Dermis microvascular lymphatic vessel endothelial cell (primary cell): ENCODE measurements at places on chromosomes 6 and 20. TPM values are rescaled to one million over a fixed set of nuclear protein-coding genes. Genes with fewer than 3 reads are reported as not detected.

SYNDIG1 gene
- total RNA-seq = not detected in 2 replicates

FNDC1 gene
- not detected in 2 replicates for total RNA-seq

PSORS1C2 gene
- total RNA-seq = not detected in 2 replicates

TAPBP gene
- total RNA-seq = 47.5 and 102 TPM in 2 replicates

ULBP2 gene
- total RNA-seq = 1.0 and 1.4 TPM in 2 replicates

PRSS35 gene
- total RNA-seq = not detected in 2 replicates

SMIM29 gene
- 18.0 and 19.8 TPM in 2 replicates for total RNA-seq

CAPN11 gene
- total RNA-seq = 0.76 and 1.9 TPM in 2 replicates

ZSCAN23 gene
- under 0.01 and 0.26 TPM in 2 replicates for total RNA-seq

ISM1 gene
- under 0.01 TPM in 1 of 2 replicates, not detected in the other for total RNA-seq

- DNase-seq = peak; percentile 2
These were observed 87.1 kb upstream of the GJE1 start for GRCh38 chr6:142045380-142046278.

DNA sequence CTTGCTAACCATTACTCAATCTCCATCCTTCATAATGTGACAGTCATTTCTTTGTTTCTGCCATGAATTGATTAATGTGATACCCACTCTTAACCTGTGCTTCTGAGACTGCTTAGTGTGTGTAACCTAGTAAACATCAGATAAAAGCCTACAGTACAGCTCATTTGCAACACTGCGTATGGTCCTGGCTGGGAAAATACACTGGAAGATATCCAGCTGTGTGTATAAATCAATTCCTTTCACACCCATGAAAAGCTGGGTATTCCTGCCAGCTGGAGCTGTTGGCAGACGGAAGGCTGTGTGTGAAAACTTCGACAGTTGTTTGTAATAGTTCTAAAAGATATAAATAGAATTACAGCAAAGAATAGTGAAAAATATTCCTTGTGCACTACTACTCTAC lies 509.2 kb downstream of the FRK start:
- no peak for DNase-seq

DNA sequence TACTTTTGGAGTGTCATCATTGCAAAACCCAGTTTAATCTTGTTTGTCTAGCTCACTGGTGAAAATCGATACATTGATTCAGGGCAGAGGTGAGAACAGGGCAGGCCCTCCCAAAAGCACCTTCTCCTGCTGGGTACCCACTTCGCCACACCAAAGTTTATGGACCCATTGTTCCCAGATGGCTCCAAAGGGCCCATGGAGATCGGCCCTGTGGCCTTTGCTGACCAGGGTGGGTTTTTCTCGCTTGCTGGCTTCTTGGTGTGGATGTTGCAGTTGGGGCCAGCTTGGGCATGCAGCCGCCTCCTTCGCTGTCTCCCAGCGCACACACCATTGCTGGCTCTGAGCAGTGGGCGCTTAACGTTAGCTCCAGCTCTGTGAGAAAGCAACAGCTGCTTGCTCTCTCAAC lies 178.1 kb upstream of the PDE10A start:
- no peak for DNase-seq

- no peak for DNase-seq
These were observed 781.0 kb upstream of the ADGRB3 start for GRCh38 chr6:67854098-67854497.

DNA sequence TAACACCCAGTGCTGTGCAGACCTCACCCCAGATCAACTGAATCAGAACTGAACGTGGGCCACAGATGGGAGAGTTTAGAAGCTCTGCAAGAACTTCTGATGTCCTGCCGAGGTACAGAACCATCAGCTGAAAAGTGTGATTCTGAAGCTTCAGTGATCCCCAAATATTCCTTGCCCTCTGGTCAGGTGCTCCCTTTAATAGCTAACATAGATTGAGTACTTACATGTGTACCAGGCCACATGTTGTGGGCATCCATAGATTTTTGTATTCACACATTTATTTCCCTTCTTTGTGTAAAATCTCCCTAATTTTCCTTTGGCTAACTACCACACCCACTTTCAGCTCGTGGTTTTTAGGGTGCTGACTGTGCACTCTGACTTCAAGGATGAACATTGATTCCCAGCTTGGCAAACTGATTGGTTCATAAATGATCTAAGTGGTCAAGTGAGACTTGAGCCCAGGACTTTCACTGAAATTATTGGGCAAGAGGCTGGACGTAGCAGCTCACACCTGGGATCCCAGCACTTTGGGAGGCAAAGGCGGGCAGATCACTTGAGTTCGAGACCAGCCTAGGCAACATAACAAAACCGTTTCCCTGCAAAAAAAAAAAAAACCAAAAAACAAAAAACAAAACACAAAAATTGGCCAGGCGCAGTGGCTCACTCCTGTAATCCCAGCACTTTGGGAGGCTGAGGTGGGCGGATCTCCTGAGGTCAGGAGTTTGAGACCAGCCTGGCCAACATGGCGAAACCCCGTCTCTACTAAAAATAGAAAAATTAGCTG lies 162.2 kb downstream of the BCAS1 start:
- no peak for DNase-seq

GRCh38 chr6:28977341-28978132 lies 27.6 kb downstream of the ZNF311 start:
- DNase-seq = peak; percentile 39

GRCh38 chr6:168886964-168887363 lies 366.7 kb downstream of the THBS2 start:
- no peak for DNase-seq

DNA sequence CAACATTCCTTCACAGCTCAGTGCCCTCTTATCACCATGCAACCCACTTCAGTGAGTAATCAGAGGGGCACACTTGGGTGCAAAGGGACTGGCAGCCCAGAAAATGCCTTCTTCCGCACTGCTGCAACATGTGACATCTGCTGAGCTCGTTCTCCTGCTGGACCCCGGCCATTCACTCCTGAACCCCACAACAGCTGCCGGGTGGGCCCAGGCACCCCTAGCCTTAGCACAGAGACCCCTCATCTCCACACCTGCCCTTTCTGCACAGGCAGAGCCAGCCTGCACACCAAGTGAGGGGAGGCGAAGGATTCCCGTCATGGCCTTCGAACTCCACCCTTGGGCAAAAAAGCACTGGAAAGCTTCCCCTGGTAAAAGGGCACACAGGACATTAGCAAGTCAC lies 164.3 kb upstream of the RIN2 start:
- DNase-seq = no peak

GRCh38 chr6:118800394-118801071 lies 93.4 kb upstream of the ASF1A start:
- DNase-seq = peak; percentile 84

GRCh38 chr20:11267131-11267761 lies 593.4 kb upstream of the JAG1 start:
- peak; percentile 96 for DNase-seq

DNA sequence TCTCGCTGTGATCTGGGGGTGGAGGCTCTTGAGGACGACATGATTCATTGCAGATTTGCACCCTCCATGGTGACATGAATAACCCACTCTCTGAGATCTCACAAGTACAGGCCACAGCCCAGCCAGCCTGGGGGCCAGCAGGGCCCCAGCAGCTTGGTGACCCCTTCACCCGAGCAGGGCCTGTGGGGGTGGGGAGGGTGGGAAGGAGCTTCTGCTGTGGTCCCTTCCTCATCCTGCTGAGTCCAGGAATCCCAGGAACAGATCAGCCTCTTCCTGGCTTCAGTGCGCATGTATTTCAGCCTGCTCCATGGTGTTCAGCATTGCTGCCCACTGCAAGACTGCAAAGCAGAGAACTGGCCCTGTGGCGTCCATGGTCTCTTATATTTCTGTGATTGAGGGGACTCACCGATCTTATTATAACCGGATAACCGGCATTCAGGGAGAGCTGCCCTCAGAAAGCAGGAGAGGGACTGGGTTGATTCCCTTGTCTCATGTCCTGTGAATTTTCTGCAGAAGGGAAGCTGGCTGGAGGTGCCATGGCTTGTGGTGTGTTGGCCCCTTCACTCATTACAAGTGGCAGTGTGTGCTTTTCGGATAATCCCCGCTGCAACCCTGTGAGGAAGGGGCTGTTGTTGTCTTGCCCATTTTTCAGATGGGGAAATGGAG lies 118.8 kb upstream of the FRMD1 start:
- DNase-seq = no peak

GRCh38 chr6:164023535-164023934 lies 609.0 kb downstream of the QKI start:
- DNase-seq = no peak

- peak; percentile 71 for DNase-seq
These were observed 66.3 kb upstream of the DST start for GRCh38 chr6:56708810-56709597.

GRCh38 chr6:140478631-140479030 lies 1104.2 kb upstream of the CITED2 start:
- DNase-seq = no peak
